ENCODE measurements at places on chromosomes 3 and 15.

GRCh38 chr3:134640872-134641470, 9.9 kb downstream of the KY start:
- no peak for DNase-seq

GRCh38 chr3:5197022-5197421, 9.5 kb downstream of the EDEM1 start:
- DNase-seq, result no peak

- DNase-seq, result no peak
Measured at GRCh38 chr3:138567403-138567802, 26.7 kb downstream of the CEP70 start.

DNA sequence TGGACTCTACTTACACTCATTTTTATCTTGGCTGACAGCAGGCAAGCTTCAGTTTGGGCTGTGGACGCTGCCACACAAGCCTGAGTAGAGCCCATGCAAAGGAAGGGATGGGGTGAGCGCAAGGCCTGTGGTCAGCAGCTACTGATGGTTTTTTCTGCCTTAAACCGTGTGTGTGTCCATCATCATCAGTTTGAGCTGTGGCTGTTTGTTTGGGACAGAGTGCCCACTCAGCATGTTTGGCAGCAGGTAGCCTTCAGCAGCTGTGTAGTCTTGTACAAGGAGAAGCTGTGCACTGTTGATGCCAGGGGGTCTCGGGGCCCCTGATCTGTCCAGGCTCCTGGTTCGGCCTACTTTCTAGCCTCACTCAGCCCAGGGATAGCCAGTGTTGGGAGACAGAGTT, 3.5 kb downstream of the RBM15B start:
- no peak for DNase-seq

DNA sequence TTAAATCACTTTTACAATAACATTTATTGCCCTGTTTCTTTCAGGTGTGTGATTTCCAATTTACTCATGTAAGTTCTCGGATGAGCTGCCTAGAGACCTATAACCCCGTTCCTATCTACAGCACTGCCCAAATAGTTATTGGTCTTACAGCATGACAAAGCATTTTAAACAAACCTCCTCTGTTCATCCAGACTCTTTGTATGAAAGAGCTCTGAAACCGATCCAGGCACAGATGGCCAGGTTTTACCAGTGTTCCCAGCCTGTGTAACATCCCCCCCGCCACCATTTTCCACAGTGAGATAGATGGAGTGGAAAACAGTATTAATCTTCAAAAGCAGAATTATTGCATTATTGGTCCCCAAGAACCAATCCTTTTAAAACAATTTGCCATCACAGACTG, 59.0 kb upstream of the SPTSSB start:
- no peak for DNase-seq

GRCh38 chr3:154040283-154040682, 80.9 kb upstream of the ARHGEF26 start:
- no peak for DNase-seq

GRCh38 chr3:195072916-195073564, 197.9 kb downstream of the XXYLT1 start:
- no peak for DNase-seq

DNA sequence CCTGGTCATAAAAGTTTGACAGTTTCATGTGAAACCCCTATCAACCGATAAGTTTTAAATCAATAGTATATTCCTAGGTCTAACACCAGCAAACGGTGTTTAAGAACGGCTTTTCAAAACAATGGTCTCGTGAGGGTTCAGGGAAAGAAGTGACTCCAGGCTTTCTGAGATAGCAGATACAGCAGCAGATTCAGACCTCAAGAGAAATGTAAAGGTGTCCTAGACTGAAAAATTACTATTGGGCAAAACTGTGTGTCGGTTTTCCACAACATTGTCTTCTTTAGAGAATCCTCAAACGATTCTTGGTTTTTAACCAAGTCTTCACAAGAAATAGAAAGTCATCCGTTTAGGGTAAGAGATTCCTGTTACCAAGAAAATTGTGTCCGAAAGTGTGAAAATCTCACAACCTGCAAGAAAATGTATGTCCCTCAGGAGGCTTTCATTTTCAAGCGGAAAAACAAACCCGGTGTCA, 1.2 kb downstream of the SETD2 start:
- DNase-seq, result no peak

DNA sequence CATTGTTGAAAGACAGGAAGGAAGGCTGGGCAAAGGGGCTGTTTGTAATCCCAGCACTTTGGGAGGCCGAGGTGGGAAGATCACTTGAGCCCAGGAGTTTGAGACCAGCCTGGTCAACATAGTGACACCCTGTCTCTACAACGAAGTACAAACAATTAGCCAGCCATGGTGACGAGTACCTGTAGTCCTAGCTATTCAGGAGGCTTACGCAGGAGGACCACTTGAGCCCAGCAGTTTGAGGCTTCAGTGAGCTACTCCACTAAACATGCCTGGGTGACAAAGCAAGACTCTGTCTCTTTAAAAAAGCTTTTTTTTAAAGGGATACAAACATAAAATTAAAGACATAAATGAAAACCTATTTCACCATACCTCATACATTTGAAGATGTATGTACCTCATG, 11.1 kb downstream of the SERP1 start:
- no peak for DNase-seq

GRCh38 chr15:90264671-90265070, 801 bp upstream of the NGRN start:
- DNase-seq, result no peak

GRCh38 chr3:16460886-16461285, 52.6 kb downstream of the RFTN1 start:
- no peak for DNase-seq

GRCh38 chr3:159798951-159799350, 189.7 kb upstream of the IL12A start:
- no peak for DNase-seq

GRCh38 chr15:66682865-66683264, 19.2 kb upstream of the SMAD6 start:
- no peak for DNase-seq

- DNase-seq, result no peak
Measured at GRCh38 chr3:180250172-180250571, 213.4 kb upstream of the PEX5L start.

- DNase-seq, result no peak
Measured at GRCh38 chr3:149270180-149270579, 48.6 kb upstream of the CP start.

- no peak for DNase-seq
Measured at GRCh38 chr3:111729087-111729846, 129.8 kb upstream of the PHLDB2 start.

DNA sequence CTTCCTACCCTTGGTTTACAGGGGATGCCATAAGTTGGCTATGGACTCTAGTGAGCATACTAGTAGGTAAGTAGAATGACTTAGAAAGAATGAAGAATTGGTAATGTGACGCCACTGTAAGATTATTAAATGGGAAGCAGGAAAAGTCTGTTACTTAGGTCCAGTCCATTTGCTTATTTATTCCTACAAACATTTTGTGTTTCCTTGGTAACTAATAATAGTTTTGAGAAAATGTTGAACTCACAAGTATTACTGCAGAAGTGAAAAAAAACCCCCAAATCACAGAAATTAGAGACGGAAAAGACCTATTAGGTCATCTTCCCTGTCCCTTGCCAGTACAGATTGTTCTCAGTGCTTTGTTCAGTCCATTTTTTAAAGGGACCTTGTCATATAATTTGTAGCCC, 63.5 kb downstream of the CMSS1 start:
- DNase-seq, result no peak

- no peak for DNase-seq
Measured at GRCh38 chr15:51229907-51230330, 108.5 kb downstream of the CYP19A1 start.

DNA sequence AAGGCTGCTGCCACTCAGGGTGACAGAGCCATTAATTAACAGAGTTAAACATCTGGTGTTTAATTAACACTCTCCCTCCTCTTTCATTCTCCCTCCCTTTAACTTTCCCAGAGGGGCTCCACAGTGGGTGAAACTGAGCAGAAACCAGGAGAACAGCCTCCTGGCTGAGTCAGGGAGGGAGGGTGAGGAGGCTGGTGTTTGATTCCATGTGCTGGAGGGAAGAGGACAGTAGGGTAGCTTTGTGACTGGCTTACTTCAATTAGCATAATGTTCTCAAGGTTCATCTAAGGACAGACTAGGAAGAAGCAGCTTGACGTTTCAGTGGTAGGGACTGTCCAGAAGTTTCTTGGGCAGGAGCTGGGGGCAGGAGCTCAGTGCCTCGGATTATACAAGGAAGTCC, 62.8 kb downstream of the SEMA5B start:
- DNase-seq, result no peak

GRCh38 chr3:100455841-100456550, 36.4 kb upstream of the TMEM45A start:
- DNase-seq, result no peak

DNA sequence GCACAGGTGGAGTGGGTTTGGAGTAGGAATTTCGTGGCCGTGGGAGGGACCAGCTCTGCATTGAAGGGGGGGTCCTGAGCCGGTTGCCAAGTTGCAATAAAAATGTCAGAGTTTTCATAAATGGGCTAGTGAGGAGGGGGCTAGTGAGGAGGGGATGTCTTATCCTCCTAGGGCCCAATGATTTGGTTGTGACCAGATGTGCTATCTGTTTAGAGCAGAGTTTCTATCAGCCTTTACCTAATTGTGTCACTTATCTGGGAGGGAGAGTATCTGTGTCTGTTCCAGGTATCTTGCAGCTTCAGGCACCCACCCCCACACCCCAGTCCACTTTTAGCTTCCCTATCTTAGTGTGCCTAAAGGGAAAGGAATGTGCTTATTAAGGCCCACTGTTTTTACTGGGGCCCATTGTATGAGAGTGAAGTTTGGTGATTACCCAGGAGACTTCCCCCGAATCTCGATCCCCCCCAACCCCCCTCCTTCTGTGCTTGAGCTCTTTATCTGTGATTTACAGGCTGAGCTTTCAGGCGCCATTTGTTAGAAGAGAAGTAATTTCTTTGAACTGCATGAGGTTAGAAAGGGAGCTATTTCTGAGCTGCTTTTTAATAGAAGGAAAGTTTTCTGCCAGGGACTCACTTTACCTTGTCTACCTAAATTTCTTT, 42.6 kb downstream of the PPCDC start:
- no peak for DNase-seq

- DNase-seq, result no peak
Measured at GRCh38 chr3:66303491-66303901, 82.7 kb downstream of the SLC25A26 start.

DNA sequence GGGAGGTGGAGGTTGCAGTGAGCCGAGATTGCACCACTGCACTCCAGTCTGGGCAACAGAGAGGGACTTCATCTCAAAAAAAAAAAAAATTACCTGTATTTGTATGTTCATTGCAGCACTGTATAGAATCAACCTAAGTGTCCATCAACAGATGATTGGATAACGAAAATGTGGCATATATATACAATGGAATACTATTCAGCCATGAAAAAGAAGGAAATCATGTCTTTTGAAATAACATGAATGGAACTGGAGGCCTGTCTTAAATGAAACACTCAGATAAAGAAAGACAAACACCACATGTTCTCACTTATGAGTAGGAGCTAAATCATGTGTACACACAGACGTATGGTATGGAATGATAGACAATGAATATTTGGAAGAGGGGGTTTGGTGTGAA, 59.4 kb upstream of the MEF2A start:
- DNase-seq, result no peak

DNA sequence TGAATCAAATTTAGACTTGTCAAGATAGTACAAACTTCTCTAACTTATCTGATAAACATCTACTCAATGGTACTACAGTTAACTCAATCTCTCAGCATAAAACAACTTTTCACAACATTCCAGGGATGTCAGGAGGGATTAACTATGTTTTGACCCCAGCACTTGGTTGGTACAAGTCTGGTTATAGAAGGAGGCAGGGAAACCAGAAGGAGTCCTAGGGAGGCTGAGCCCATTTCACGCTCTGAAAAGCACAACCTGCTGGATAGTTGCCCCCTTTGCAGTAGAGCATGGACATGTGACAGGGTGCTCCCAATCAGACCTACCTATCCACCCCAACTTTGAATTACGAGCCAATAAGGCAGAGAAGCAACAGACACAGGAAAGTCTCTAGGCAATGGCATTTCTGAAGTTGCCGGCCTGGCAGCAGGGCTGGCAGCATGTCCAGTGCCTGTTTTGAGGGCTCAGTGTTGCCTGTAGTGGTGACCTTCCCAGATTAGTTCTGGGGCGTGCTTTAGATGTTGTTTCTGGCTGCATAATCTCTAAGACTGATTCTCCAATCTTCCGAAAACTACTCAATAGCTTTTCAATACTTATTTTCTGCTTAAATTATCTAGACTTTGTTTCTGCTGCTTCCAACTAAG, 8.2 kb downstream of the ANKUB1 start:
- no peak for DNase-seq

DNA sequence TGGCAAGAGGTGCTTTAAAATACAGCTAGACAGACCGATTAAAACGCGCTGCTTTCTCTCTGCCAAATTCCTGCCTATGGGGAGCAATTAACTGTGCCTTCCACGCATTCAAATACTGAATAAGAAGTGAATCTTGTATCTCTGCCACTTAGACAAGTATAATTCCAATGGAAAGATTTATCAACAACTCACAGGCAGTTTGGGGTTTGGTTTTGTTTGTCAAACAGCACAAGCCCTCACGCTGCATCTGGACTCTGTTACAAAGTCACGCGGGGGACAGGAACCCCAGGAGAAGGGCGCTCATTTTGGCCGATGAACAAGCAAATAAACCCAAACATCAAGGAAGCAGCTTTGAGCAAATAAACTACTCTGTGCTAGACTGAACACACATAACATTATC, 61.8 kb upstream of the TMCO5A start:
- DNase-seq, result no peak

- no peak for DNase-seq
Measured at GRCh38 chr3:179299316-179299715, 23.5 kb upstream of the ZNF639 start.

DNA sequence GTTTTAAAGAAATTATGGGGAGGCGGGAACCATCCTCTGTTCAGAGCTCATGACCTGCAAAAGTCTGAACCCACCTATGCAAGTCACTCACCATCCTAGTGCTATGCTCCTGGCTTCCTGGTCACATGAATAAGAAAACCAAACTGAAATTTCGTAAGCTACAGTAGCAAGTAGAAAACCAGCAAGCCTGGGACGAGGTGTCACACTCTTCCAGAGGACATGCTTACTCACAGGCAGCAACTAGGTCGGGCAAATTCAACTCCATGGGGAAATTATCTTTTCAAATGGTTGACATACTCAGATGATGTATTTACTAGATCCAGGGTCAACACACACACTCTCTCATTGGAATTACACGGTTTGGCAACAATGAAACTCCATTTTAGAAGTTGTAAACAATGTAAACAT, 31.3 kb downstream of the LDHAL6B start:
- no peak for DNase-seq

GRCh38 chr15:85306946-85307686, 73.3 kb upstream of the AKAP13 start:
- no peak for DNase-seq

DNA sequence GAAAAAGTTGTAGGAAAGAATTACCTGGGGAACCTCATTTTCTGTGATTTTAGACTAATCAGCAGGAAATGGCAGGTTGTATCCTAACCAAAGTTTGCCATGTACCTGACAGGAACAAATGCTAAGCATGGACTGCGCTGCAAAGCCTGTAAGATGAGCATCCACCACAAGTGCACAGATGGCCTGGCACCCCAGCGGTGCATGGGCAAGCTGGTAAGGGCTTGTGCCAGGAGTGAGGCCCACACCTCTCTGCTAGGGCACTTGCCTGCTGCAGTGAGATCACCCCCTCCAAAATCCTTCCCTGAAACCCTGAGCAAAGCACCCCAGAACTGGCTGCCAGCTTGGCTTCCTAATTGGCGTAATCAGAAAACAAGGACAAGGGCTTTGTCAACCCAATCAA, 102.6 kb downstream of the STAC start:
- no peak for DNase-seq

Measured in cortex of kidney (tissue), 1 donor.